ENCODE measurements at places on chromosomes 4 and X. TPM values are rescaled to one million over a fixed set of nuclear protein-coding genes. Genes with fewer than 3 reads are reported as not detected.

DMRTC1 gene
- not detected for total RNA-seq

RBPJ gene
- total RNA-seq = 26.2 TPM

WNK3 gene
- 0.32 TPM for total RNA-seq

ENPEP gene
- total RNA-seq = 0.49 TPM

TRPC5OS gene
- not detected for total RNA-seq

THOC2 gene
- total RNA-seq = 84.0 TPM

VCX2 gene
- total RNA-seq = not detected

PAGE1 gene
- not detected for total RNA-seq

PCSK1N gene
- total RNA-seq = not detected

MAML3 gene
- total RNA-seq = 3.7 TPM

SLC34A2 gene
- total RNA-seq = under 0.01 TPM

PCDH19 gene
- 2.2 TPM for total RNA-seq

TFDP3 gene
- not detected for total RNA-seq

RAB41 gene
- total RNA-seq = not detected

BEX2 gene
- 1.3 TPM for total RNA-seq

ABCD1 gene
- total RNA-seq = 7.0 TPM

MSL3 gene
- total RNA-seq = 31.4 TPM

PABPC1L2B gene
- not detected for total RNA-seq

ADGRG4 gene
- total RNA-seq = under 0.01 TPM

FAM184B gene
- not detected for total RNA-seq

ALAS2 gene
- not detected for total RNA-seq

DDIT4L gene
- 1.9 TPM for total RNA-seq

VCX3B gene
- total RNA-seq = not detected

HUWE1 gene
- total RNA-seq = 57.1 TPM

PAGE5 gene
- total RNA-seq = not detected

TRIM60 gene
- total RNA-seq = not detected

GAGE12F gene
- total RNA-seq = not detected

EVC gene
- 33.0 TPM for total RNA-seq

ZNF732 gene
- 0.81 TPM for total RNA-seq

G6PD gene
- 38.9 TPM for total RNA-seq

SPOCK3 gene
- total RNA-seq = 0.13 TPM

HOPX gene
- 1.1 TPM for total RNA-seq

EDNRA gene
- total RNA-seq = 0.16 TPM

MAGIX gene
- total RNA-seq = 0.32 TPM

SFRP2 gene
- total RNA-seq = under 0.01 TPM

SLC39A8 gene
- total RNA-seq = 3.6 TPM

ZDHHC15 gene
- under 0.01 TPM for total RNA-seq

PPP4R3C gene
- not detected for total RNA-seq

VCX gene
- total RNA-seq = not detected

CXCL6 gene
- 0.31 TPM for total RNA-seq

TMEM47 gene
- 14.2 TPM for total RNA-seq

PDZD4 gene
- not detected for total RNA-seq

LPAR4 gene
- total RNA-seq = 0.13 TPM

ATP11C gene
- total RNA-seq = 56.1 TPM

ATP1B4 gene
- total RNA-seq = not detected

AIFM1 gene
- total RNA-seq = 17.2 TPM

CENPE gene
- 12.3 TPM for total RNA-seq

NEK1 gene
- 11.2 TPM for total RNA-seq

EPHA5 gene
- under 0.01 TPM for total RNA-seq

TRIM75 gene
- not detected for total RNA-seq

SULT1B1 gene
- 1.1 TPM for total RNA-seq

ZNF518B gene
- total RNA-seq = 23.3 TPM

GAGE13 gene
- total RNA-seq = not detected

ANKRD50 gene
- 21.5 TPM for total RNA-seq

ARHGAP6 gene
- total RNA-seq = 0.06 TPM

MOSPD2 gene
- total RNA-seq = 14.0 TPM

GAB3 gene
- 13.9 TPM for total RNA-seq

MAGEA9B gene
- total RNA-seq = not detected

RTL5 gene
- 1.1 TPM for total RNA-seq

HMGN5 gene
- total RNA-seq = 1.2 TPM

All from bladder microvascular endothelial cell (primary cell).